ENCODE measurements at places on chromosomes 5 and 9. TPM values are rescaled to one million over a fixed set of nuclear protein-coding genes. Genes with fewer than 3 reads are reported as not detected.

Gene GFRA3
- total RNA-seq = 4.1 TPM

Gene SPINK4
- not detected for total RNA-seq

Gene AGXT2
- total RNA-seq = not detected

Gene PLAC8L1
- total RNA-seq = not detected

Gene FAM153A
- total RNA-seq = 1.0 TPM

Gene GAS1
- total RNA-seq = 142 TPM

GRCh38 chr5:50320131-50320749 lies 120.8 kb downstream of the EMB start:
- DNase-seq = no peak

- no peak for DNase-seq
Measured at GRCh38 chr9:88807426-88807825, 183.8 kb upstream of the S1PR3 start.

DNA sequence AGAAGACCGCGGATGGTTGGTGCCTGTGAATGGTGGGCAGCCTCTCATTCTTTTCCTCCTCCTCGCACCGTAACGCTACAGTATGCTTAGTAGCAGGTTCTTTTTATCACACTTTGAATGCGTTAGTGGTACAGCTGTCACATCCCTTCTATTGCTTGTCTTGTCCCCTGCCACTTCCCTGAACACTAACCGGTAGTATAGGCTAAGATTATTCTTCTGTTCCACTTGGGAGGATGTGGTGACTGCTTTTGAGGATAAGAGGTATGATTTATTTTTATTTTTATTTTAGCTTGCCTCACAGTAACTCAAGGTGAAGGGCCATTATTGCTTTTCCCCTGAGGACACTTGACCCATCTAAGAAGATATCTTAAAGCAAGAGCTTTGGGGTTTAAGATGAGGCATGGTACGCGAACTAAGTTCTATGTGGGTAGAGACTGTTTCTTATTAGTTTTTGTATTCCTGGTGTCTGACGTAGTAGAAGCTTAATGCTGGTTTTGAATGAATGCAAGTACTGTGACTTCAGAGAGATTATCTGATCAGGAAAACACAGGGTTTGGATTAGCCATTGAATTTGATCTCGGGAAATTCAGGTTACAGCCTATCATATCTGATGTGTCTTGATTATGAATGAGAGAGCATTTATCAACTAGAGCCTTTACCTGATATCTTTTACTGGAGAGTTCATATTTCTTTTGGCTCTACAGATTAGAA lies 951 bp downstream of the UNC13B start:
- peak; percentile 57 for DNase-seq

DNA sequence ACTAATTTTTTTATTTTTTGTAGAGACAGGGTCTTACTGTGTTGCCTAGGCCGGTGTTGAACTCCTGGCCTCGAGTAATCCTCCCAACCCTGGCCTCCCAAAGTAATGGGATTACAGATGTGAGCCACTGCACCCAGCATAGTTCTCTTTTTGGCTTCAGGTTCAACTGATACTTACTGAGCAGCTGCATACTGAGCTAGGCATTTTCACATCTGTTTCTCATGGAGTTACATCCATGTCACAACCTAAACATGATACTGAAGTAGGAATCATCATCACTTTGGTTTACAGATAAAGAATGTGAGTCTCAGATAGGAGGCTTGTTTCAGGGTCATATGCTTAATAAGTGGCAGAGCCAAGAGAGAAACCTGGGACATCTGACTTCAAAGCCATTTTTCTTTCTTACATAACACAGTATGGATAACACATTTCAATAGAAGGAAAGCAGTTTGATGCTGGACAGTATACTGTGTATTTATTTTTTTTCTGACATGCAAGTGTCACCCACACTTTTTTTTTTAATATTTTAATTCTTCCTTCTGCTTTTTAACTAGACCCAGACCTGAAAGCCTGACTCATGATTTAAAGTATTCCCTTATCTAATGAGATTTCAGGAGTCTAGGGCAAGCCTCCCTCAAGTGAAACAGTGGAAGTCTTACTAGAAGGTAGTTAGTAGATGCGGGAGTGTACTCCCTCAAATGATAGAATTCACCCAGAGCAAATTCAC lies 90.8 kb downstream of the HACD4 start:
- peak; percentile 28 for DNase-seq

DNA sequence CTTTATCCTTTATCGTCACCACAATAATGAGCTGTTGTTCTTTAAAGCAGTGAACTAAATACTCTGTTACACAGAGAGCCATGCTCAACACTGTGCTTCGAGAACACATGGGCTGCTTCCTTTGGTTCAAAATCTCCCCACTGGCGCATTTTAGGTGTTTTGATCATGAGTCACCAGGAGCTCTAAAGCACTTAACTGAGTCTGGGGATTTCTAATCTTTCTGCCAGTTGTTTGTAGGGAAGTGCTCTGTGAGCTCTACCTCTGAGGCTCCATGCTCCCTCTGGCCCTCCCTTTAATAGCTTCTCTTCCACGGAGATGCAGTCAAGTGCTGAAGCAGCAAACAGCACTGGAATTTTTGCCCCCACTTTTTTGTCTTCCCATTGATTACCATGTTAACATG lies 17.0 kb downstream of the ERAP2 start:
- DNase-seq = no peak

DNA sequence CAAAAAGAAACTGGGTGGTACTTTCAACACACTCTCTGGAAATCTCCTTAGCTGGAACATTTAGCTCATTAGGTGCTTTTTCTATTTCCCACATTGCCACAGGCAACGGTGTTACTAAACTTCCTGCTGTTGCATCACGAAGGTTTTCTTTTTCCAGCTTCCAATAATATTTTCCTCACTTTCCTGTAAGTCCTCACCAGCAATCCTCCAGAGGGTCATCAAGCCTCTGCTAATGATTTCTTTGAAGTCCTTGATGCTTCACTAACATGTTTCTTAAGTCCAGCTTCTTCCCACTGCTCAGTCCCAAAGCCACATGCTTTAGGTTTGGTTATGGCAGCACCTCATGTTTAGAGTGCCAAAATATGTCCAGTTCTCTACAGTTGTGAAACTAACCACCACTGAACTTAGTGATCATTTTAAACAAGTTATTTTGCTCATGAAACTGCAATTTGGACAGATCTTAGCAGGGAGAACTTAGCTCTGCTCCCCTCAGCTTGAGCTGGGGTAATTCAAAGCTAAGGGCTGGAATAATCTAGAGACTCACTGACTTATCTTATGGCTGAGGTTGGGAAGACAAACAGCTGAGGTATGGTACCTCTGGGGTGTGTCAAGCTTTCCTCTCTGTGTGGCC lies 39.9 kb upstream of the RETREG1 start:
- peak; percentile 71 for DNase-seq

DNA sequence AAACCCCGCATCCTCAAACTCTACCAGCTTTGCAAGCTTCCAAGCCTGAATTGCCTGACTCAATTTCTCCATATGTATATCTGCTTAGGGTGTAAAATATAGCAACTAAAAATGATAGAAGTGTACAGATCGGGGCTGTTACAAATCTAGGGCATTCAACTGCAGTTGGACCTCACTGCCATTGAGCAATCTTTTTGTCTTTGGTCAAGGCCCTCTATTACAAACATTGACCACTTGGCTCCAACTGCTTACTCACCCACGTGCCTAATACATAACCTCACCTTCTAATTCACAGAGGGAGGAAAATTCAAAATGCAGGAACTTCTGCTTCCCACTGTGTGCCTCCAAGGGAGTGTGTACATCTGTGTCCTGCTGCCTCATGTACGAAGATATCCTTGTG lies 10.0 kb downstream of the LRRC70 start:
- DNase-seq = no peak

DNA sequence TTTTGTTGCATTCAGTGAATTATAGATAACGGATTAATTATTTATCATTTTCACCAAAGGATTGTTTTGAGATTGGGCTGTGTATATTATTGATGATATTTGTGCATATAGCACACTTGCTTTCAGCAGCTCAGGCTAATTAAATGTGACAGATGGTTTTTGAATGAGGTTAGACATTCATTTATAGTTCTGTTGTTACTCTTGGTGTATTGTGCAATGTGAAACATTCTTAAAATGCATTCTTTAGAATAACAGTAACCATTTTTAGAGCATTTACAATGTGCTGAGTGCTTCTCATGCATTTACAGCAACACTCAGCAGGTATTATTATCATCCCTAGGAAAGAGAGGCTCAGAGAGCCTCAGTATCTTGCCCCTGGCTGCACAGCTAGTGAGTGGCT lies 23.8 kb downstream of the NANS start:
- no peak for DNase-seq

- DNase-seq = peak; percentile 70
Measured at GRCh38 chr5:132226516-132227234, 978 bp downstream of the P4HA2 start.

GRCh38 chr5:1855596-1855995 lies 27.1 kb downstream of the IRX4 start:
- no peak for DNase-seq

DNA sequence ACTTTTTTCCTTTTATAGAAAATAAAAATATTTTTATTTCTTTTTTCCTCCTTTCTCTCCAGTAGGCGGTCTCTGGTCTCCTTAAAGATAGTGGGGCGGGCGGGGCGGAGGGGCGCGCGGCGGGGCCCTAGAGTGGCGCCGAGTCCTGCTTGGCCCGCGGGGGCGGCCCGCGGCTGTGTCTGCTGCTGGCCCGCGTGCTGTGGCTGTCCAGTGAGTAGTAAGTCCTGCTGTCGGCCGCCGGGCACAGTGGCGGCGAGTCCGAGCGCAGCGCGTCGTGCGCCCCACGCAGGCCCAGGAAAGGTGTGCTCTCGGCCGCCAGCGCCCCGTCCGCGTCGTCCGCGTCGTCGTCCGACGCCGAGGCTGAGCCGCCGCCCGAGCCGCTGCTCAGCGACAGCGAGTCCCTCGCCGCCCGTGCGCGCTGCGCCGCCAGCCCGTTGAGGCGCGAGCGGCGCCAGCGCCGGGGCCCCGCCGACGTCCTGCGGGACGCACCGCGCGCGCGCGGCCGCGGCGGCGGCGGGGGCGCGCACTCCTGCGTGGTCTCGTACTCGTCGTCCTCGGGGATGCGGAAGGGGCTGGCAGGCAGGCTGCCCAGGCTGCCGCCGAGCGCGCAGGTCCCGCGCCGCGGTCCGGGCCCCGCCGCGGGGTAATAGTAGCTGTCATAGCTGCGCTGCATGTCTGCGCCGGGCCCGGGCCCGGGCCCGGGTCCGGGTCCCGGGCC lies 52.3 kb downstream of the PSD2 start:
- DNase-seq = peak; percentile 75

DNA sequence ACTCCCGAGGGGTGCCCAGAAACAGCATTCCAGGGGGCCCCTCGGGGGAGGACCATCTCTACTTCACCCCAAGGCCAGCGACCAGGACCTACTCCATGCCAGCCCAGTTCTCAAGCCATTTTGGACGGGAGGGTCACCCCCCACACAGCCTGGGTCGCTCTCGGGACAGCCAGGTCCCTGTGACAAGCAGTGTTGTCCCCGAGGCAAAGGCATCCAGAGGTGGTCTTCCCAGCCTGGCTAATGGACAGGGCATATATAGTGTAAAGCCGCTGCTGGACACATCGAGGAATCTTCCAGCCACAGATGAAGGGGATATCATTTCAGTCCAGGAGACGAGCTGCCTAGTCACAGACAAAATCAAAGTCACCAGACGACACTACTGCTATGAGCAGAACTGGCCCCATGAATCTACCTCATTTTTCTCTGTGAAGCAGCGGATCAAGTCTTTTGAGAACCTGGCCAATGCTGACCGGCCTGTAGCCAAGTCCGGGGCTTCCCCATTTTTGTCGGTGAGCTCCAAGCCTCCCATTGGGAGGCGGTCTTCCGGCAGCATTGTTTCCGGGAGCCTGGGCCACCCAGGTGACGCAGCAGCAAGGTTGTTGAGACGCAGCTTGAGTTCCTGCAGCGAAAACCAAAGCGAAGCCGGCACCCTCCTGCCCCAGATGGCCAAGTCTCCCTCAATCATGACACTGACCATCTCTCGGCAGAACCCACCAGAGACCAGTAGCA lies 83.9 kb downstream of the GOLPH3 start:
- no peak for DNase-seq

GRCh38 chr9:129175825-129176633 lies 2.0 kb downstream of the IER5L start:
- peak; percentile 94 for DNase-seq

- DNase-seq = peak; percentile 56
Measured at GRCh38 chr5:151663617-151664293, 23.0 kb downstream of the SPARC start.

DNA sequence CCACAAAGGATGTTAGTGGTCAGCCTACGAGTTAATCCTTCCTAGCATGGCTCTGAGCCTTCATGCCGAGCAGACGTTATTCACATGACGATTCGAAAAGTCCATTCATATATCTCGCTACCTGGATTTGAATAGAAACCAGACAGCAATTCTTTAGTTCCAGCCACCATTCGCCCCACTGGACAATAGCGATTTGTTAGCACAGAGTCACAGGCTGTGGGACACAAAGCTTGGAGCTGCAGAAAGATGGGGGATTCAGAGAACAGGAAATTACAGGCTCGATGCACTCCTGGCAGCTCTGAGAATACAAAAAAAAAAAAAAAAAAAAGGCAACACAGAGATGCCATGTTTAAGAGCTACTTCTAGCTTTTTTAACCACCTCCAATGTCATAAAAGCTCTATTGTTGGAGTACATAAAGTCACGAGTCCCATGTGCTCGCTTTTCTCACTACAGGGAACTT lies 110.7 kb downstream of the NR6A1 start:
- DNase-seq = peak; percentile 85

GRCh38 chr5:171939951-171940350 lies 66.5 kb downstream of the FBXW11 start:
- no peak for DNase-seq

GRCh38 chr9:114156657-114157421 lies 1.5 kb downstream of the COL27A1 start:
- peak; percentile 75 for DNase-seq

GRCh38 chr9:22354699-22355384 lies 91.8 kb upstream of the DMRTA1 start:
- no peak for DNase-seq

- no peak for DNase-seq
Measured at GRCh38 chr5:91206103-91206502, 177.0 kb downstream of the ARRDC3 start.

- no peak for DNase-seq
Measured at GRCh38 chr5:160278343-160278742, 34.0 kb downstream of the CCNJL start.

DNA sequence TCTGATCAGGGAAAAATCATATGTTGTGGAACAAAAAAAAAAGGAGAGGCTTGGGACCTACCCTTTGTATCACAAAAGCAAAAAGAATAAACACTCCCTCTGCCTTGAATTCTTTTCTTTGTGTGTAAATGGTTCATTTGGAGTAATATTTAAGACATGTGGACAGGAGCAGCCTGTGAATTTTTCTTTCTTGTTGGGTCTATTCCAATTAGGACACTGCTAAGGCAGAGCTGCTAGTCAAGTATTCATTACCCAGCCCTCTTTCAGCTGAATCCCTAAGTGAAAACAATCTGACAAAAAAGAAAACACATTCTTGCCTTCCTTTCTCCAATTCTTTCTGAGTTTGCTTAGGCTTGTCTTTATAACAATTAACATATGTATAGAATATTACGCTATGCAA lies 330.0 kb downstream of the EBF1 start:
- DNase-seq = peak; percentile 62

All from tongue (tissue), 3 donors.